ENCODE measurements at places on chromosomes 16 and 17.

- DNase-seq, result no peak
Measured at GRCh38 chr16:70512456-70512855, 10.9 kb downstream of the COG4 start.

DNA sequence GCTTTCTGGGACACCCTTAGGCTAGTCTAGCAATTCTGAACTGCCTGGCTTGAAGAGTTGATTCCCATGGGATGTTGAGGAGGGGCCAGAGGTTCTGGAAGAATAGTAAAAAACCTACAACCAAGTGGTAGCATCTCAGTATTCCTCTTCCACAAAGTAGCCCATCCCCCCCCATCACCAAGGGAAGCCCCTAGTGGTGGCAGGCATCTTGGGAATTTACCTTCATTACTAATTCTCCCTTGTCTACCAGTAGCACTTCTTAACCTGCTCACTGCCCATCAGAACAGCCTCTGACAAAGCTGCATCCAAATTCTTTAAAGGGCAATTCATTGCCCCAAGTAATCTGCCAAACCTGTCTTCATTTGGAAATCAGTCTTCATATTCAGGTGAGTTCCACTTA, 12.8 kb upstream of the RAB11FIP4 start:
- DNase-seq, result no peak

- DNase-seq, result no peak
Measured at GRCh38 chr17:5533486-5534315, 47.3 kb downstream of the MIS12 start.

DNA sequence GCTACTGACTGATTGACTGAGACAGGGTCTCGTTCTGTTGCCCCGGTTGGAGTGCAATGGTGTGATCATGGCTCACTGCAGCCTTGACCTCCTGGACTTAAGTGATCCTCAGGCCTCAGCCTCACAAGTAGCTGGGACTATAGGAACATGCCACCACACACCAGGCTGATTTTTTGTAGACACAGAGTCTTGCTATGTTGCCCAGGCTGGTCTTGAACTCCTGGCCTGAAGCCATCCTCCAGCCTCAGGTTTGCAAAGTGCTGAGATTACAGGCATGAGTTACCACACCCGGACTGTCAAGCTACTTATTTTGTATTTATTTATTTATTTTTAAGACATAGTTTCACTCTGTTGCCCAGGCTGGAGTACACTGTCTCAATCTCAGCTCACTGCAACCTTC, 55.2 kb downstream of the METTL16 start:
- DNase-seq, result no peak

DNA sequence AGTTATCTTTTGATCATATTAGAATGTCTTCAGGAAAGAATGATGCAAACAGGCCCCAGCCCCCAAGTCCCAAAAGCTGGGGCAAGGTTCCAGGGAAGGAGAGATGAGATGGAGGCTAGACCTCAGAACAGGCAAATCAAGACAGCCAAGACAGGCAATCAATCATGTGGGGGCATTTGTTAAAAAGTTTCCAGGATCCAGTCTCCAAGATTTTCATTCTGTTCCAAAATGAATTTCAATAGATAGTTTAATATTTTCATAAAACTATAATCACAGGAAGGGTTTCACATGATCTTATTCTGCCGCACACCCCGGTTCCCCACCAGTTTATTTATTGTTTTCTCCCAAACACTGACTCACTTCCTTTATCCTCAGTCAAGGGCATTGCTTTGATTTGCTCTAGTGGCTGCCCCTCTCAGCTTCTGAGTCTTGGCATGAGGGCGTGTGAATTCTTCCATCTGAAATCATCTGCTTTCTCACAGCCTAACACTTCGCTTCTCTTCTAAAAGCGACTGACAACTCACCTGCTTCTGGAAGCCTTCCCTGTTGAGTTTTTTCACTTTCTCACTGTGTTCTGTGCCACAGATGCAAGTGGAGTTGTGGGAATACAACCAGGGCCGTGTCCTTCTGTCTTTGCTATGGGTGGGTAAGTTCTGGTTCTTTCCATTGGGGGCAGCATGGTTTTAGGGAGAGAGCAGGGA, 12.2 kb upstream of the TERF2 start:
- no peak for DNase-seq

DNA sequence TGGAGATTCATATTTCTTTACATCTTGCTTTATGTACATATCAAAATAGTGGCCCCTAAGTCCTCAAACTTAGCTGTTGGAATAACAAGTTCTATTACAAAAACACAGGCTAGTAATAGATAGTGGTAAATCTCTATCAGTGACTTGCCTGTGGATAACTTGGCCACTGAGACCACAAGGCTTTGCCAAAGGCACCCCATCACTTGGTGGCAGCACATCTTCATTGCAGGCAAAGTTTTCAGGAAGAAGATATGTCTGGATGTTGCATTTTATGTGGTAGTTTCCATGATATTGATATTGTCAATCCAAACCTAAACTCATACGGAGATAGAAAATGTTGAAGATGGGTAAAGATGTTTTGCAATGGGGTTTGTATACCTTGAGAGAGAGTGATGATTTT, 58.5 kb downstream of the KNOP1 start:
- DNase-seq, result no peak

DNA sequence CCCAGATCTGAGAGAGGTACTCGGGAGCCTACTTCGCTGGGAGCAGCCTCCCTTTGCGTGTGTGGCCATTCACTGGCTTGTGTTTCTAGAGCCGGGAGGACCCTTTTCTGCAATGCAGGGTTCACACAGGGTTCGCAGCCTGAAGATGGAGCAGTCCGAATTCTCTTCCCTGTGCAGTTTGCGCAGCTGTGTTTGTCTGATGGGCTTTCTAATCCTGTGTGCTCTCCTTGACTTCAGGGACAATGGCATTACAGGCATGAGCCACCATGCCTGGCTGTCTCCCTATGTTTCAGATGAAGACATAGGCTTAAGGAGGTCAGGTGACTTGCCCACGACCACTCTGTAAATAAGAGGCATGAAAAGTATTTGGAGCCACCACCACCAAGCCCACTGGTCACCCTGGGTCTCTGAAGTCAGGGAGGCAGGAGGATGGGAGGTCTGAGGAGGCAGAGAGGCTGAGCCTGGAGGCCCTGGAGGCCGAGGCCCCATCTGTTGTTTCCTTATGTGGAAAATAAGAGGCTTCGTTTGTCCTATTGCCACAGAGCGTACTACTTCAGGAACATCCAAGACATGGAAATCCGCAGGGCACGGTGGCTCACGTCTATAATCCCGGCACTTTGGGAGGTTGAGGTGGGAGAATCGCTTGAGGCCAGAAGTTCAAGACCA, 5.0 kb upstream of the STH start:
- no peak for DNase-seq

- DNase-seq, result no peak
Measured at GRCh38 chr17:76492123-76492988, 8.9 kb downstream of the RHBDF2 start.

GRCh38 chr17:80511222-80512180, 33.1 kb upstream of the RPTOR start:
- DNase-seq, result no peak

DNA sequence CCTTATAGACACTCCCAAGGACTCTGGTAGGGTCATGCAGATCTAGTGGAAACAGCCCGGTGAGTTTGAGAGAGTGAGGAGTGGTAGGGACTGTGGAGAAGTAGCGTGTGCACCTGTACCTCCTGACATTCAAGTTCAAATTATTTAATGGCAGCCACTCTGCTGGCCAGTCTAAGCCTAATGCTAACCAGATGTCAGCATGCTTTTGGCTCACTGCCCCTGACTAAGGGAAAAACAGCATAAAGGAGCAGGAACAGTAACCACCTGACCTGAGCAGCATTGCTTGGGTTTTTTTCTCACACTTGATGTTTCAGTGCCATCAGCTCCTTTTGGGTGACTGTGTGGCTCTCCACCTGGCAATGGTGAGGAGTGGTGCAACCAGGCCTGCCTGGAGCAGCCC, 23.8 kb upstream of the SLC12A3 start:
- DNase-seq, result no peak

DNA sequence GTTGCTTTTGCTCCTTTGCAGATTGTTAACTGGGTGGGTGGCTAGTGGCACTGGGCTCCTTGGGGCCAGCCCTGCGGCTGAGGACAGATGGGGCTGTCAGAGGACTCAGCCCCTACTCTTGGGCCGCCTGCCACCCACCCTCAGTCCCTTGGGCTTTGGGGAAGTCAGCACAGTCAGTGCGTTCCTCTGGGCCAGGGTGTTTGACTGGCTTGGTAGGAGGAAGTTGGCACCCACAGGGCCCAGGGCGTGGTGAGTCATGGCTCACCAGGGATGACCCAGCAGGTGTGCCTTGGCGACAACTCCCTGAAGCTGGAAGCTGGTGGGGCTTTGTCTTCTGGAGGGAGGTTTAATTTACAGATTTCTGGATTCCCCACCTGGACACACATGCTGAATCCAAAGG, 32.4 kb downstream of the HAPSTR1 start:
- DNase-seq, result no peak

- DNase-seq, result no peak
Measured at GRCh38 chr16:31142109-31143010, 6.8 kb upstream of the PRSS8 start.

DNA sequence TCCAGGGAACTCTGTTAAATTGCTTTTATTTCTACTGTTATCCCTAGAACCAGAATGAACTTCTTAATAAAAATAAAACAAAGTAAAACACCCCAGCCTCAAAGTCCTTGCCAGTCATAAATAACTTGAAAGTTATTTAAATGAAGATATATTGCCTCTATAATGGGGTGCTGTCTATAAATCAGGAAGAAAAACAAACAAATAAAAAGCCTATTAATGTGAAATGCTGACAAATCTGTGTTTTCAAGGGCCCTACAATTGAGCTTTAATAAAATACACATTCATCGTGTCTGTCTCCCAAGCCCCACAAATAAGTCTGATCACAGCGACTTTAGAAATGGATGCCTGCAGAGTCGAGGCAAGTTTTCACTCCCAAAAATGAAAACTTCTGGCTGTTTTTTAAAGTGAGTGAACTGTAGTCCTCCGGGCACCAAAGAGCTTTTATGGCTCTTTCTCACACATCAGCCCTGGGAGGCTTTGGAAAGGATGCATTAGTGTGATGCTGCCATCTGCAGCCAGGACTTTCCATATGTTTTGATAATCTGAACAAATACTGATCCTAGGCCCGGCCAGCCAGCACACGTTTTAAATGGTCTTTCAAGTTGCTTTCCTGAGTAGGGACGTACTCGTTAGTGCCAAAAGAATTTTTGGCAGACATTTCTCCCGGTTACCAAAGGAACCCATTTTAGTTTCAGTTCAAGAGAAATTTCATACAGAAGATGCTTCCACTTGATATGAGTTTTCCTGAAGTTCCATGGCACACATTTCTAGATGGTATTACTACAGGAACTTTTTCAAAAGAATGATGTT, 16.3 kb downstream of the NACA2 start:
- DNase-seq, result no peak

DNA sequence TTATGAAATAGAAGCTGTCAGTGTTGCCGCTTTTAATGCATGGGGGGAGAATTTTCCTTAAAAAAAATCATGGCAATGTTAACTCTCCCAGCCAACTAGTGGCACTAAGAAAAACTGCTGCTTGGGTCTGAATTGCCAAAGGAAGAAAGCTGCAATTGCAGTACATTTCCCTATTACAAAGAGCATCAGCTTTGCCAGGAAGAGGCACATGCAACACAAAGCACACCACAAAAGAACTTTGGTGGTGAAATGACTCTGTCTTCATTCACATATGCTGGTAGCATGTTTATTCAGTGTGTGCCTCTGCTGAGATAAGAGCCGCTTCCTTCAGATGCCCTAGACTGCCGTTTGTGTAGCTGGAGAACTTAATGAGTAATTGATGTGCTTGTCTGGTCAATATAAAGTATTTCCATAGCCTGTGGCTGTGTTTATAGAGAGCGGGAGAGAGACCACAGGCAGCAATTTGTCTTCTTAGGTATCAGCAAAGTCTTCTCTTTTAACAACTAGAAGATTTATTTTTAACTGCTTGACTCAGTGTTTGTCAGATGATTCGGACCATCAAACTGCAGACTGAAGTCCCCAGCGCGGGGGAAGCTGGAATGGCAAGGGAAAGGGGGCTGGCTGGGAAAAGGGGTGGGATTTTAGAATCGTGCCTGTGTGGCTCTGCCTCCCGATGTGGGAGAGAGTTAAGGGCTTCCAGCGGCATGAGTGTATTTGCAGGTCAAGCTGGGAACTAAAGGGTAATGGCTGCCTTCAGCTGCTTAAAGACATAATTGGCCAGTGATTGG, 115.1 kb downstream of the MRTFB start:
- DNase-seq, result no peak

DNA sequence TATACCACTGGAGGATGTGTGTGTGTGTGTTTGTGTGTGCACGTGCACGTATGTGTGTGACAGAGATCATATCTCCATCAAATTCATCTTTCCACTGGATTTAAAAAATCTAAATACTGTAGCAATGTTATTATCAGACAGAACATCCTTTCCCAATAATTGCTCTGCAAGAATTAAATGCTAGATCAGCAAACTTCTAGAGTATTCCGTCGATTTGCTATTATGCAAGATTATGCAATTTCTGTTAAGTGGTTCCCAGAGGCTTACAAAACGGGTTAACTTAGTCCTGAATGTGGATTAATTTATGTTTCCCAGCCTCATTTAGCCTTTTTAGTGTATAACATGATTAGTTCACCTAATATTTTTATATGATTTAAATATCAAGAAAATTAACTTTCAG, 44.5 kb upstream of the CNTNAP4 start:
- DNase-seq, result no peak

GRCh38 chr16:75578212-75578611, 12.0 kb downstream of the GABARAPL2 start:
- no peak for DNase-seq

- no peak for DNase-seq
Measured at GRCh38 chr17:68178831-68179230, 69.0 kb upstream of the AMZ2 start.

- DNase-seq, result no peak
Measured at GRCh38 chr17:5236938-5237540, 2.4 kb upstream of the SCIMP start.

GRCh38 chr17:12993631-12994030, 24.2 kb downstream of the ELAC2 start:
- no peak for DNase-seq

- DNase-seq, result no peak
Measured at GRCh38 chr17:17852930-17853329, 16.1 kb upstream of the SREBF1 start.

DNA sequence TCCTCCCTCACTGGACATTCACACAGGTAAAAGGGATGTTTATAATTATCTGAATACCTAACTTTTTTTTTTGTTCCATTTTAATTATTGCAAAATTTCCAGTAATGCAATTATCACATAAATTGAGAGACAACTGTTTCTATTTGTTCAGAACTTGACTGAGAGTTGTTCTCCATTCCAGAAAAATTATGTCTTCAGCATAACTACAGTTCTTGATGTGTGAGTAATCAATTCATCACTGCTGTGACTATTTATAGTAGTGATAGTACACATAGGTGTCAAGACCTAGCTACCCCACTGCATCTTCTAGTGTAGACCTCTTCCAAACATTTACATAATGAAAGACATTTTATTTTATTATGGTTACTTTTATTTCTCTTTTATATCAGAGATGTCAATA, 5.8 kb upstream of the TNRC6A start:
- DNase-seq, result no peak
